Lung (tissue), 17 donors: ENCODE measurements at places on chromosomes 16 and 17. TPM values are rescaled to one million over a fixed set of nuclear protein-coding genes. Genes with fewer than 3 reads are reported as not detected.

ACSF3 gene
- total RNA-seq = 32.0 TPM

DLX4 gene
- 0.51 TPM for total RNA-seq

ALG1 gene
- 19.6 TPM for total RNA-seq

CDH8 gene
- total RNA-seq = 3.1 TPM

PLA2G10 gene
- total RNA-seq = 5.6 TPM

USP6 gene
- 0.46 TPM for total RNA-seq

DNA sequence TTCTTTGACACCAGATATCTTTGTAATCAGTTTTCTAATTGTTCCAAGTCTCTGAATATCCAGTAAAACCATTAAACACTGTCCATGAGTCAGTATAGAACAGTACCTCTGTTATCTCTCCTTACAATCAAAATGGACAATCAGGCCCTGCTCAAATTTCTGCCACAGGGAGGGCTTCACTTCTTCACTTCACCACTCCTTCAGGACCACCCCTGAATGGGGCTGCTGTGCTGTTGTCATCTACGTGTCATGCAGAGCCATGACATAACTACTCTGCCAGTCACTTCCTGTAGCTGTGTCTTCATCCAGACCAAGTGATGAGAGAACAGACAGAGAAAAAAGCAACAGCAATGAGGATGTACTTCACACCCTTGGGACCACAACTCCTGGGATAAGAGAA lies 116.9 kb downstream of the TANC2 start:
- no peaks in the 10 kb centered on the region for H3K36me3 ChIP-seq
- peaks cover 6% of the 10 kb centered on the region for H3K4me1 ChIP-seq
- no peak overlapping the region for H3K4me3 ChIP-seq
- no peak for DNase-seq
- H3K27ac ChIP-seq = no peak overlapping the region
- H3K27me3 ChIP-seq = no peaks in the 10 kb centered on the region

DNA sequence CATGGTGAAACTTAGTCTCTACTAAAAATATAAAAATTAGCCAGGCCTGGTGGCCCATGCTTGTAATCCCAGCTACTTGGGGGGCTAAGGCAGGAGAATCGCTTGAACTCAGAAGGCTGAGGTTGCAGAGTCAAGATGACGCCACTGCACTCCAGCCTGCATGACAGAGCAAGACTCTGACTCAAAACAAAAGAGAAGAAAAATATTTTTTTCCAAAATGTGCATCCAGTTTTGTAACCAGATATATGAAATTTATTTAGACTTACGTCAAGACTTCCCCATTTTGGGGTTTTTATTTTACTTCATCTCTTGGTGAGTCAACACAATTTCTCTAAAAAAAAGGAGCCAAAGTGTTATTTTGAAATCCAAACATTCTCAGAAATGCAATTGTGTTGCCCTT lies 5.5 kb upstream of the TM4SF5 start:
- H3K27ac ChIP-seq = no peak overlapping the region
- H3K27me3 ChIP-seq = no peaks in the 10 kb centered on the region
- no peaks in the 10 kb centered on the region for H3K4me1 ChIP-seq
- H3K36me3 ChIP-seq = no peaks in the 10 kb centered on the region
- no peak overlapping the region for H3K4me3 ChIP-seq

DNA sequence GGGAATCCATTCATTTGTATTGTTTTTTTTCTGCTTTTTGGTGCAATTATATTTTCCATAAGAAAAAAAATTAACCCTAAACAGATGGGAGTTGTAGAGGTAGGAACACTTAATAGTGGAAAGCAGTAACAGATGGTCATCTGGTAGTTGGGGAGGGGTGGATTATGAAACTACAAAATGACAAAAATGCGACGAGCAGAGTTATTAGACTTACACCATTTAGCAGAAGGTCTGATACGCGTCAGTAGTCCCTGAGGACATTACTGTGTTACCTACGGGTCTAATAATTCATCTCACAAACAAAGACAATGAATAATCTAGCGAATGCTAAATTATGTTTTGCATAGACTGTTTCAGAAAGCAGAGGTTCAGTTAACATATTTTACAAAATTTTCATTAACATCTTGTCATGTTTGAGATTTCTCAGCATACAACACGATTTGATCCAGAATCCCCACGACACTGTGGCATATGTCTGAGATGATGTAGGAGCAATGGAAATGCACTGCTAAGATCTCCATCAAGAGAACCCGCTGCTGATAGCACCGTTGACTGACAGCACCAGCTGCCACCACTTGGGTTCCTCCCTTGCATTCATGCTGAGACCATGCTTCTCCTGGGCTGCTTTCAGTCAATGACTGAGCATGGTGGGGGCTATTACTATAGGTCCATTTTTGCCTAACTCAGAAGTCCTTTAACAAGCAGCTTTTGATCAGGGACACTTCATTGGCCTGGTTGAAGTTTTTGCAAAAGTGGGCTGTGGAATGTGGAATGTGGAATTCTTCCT lies 182.2 kb upstream of the CPHXL start:
- H3K36me3 ChIP-seq = no peaks in the 10 kb centered on the region
- H3K4me1 ChIP-seq = no peaks in the 10 kb centered on the region
- no peak overlapping the region for H3K4me3 ChIP-seq
- H3K27me3 ChIP-seq = no peaks in the 10 kb centered on the region
- no peak for DNase-seq

DNA sequence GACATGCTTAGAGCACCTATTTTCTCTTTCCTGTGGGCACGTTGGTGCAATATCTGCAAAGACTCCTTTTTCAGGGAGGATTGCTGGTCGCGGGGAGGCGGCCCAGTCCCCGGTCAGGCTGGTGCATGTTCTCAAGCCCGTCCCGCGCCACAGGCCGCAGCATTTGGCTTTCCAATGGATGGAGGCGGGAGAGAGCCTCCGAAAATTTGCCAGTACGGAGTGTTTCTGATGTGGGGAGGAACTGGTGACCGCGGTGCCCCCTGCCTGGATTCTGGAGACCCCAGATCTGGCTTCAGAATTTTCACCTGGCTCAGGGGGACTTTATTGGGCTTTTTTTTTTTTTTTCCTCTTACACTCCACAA lies 2.3 kb downstream of the CMIP start:
- H3K27ac ChIP-seq = no peak overlapping the region
- DNase-seq = no peak
- peak overlapping the region; percentile 84 for H3K4me3 ChIP-seq
- H3K36me3 ChIP-seq = no peaks in the 10 kb centered on the region
- peaks cover 14% of the 10 kb centered on the region for H3K4me1 ChIP-seq

- peaks cover 7% of the 10 kb centered on the region for H3K36me3 ChIP-seq
- no peaks in the 10 kb centered on the region for H3K27me3 ChIP-seq
- no peak for DNase-seq
- H3K4me1 ChIP-seq = peaks cover 2% of the 10 kb centered on the region
- no peak overlapping the region for H3K27ac ChIP-seq
- no peak overlapping the region for H3K4me3 ChIP-seq
Measured at GRCh38 chr17:44439168-44439567, 49.7 kb upstream of the ITGA2B start.

DNA sequence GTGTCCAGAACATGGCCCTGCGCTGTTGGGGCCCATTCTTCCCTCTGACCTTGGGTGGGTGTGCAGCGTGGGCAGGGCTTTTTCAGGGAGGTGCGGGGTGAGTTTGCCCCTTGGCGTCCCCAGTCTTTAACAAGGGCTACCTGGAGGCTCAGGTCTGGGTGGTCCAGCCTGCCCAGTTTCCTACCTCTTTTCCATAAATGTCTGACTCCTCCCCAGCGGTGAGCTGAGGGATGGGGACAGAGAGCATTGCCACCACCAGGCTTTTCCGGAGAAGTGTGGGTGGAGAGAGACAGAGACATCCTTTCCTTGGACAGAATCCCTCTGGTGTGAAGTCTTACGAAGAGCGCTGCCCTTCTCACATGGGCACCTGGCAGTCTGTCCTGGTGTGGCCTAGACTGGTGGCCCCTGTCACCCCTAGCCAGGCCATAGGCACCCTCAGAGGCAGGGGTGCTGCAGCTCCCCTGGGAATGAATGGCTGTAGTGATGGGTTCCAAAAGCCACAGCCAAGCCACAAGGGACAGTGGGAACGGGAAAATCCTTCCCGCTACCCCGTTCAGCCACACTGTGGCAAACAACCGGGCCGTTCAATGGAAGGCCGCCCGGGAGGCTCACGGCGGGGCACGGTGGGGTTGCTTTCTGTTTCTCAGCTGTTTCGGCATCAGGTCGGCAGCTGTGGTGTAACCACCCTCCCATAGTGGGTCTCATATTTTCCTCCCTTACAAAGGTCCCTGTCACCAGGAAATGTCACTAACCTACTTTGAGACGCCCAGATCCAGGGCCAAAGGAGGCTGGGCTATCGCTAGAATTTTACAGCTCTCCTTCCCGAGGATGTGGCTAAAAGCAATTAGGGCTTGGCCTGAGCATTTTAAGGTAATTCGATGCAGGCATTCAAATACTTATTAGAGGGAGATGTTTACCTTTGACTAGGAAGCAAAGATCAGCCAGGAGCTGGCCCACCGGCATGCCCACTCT lies 61.9 kb upstream of the GSE1 start:
- H3K27ac ChIP-seq = peak overlapping the region; percentile 5
- H3K27me3 ChIP-seq = no peaks in the 10 kb centered on the region
- no peak overlapping the region for H3K4me3 ChIP-seq
- H3K4me1 ChIP-seq = peaks cover 11% of the 10 kb centered on the region
- H3K36me3 ChIP-seq = no peaks in the 10 kb centered on the region
- DNase-seq = no peak

DNA sequence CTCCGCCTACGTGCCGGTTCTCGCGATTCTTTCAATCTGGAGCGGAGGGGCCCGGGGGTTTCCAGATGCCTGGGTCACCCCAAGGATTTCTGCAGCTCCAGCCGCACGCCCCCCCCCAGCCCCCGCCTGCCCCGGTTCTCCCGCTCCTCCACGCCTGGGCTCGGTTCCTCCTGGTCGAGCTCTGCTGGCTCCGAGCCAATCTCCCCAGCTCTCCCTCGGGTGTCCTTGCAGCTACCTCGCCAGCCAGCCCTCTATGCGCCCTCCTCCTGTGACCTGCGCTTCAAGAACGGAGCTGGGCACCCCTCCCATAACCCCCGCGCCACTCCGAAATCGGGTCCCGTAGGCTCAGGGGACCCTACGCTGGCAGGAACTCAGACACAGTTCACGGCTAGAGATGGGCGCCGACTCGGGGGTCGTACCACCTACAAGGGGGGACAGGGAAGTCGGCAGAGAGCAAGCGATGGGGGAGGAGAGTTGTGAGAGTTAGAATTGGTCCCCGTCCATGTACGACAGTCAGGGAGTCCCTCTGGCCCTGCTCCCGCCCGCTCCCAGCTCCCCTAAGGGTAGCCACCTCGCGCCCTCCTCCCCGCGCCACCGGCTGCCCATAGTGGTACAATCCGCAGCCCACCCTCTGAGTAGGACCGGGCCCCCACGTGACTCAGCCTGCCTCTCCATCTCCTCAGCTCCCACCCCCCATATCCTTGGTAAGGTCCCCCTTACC lies 961 bp downstream of the FGF11 start:
- H3K4me3 ChIP-seq = no peak overlapping the region
- no peaks in the 10 kb centered on the region for H3K36me3 ChIP-seq
- no peak overlapping the region for H3K27ac ChIP-seq

DNA sequence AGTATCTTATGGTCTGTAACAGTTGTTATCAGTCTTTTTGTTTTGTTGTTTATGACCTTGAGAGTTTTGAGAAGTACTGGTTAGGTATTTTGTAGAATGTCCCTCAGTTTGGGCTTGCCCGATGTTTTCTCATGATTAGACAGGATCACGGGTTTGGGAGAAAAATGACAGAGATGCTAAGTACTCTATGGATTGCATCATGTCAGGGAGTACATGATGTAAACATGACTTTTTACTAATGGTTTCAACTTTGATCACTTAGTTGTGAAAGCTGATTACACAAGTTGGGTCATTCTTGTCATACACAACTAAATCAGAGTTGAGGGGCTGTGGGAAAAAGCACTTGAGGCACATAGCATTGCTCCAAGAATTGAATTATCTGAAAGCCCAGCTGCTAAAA lies 94.7 kb upstream of the SIAH1 start:
- peak; percentile 26 for DNase-seq
- no peak overlapping the region for H3K4me3 ChIP-seq
- H3K36me3 ChIP-seq = no peaks in the 10 kb centered on the region
- H3K27me3 ChIP-seq = no peaks in the 10 kb centered on the region
- no peak overlapping the region for H3K27ac ChIP-seq

- H3K27ac ChIP-seq = no peak overlapping the region
- H3K27me3 ChIP-seq = no peaks in the 10 kb centered on the region
- no peaks in the 10 kb centered on the region for H3K36me3 ChIP-seq
- no peaks in the 10 kb centered on the region for H3K4me1 ChIP-seq
- no peak overlapping the region for H3K4me3 ChIP-seq
Measured at GRCh38 chr17:74513987-74514631, 17.2 kb downstream of the CD300LB start.

GRCh38 chr17:50426814-50427787 lies 1.1 kb downstream of the ACSF2 start:
- H3K4me3 ChIP-seq = peak overlapping the region; percentile 73
- peaks cover 1% of the 10 kb centered on the region for H3K36me3 ChIP-seq
- H3K27me3 ChIP-seq = no peaks in the 10 kb centered on the region
- peaks cover 18% of the 10 kb centered on the region for H3K4me1 ChIP-seq

- H3K4me3 ChIP-seq = peak overlapping the region; percentile 36
- DNase-seq = peak; percentile 53
- H3K36me3 ChIP-seq = peaks cover 4% of the 10 kb centered on the region
- peaks cover 12% of the 10 kb centered on the region for H3K4me1 ChIP-seq
- no peaks in the 10 kb centered on the region for H3K27me3 ChIP-seq
Measured at GRCh38 chr17:44557651-44558285, 484 bp downstream of the FZD2 start.

DNA sequence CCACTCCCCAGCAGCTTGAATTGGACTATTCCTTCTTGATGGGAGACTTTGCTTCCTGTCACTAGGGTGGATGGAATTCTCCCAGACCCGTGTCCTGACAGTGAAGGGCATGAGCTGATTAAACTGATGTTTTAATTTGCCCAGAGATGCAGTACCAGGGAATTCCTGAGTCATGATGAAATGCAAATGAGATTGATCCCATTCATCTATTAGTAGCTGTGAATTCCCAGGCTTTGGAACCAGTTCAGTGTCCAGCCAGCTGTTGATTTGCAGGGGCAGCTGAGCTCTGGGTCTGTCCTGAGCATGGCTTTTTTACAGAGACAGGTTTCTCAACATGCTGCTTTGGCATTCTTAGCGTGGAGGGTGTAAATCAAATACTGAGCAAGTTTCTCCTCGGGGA lies 157.9 kb downstream of the PITPNC1 start:
- DNase-seq = no peak
- H3K36me3 ChIP-seq = no peaks in the 10 kb centered on the region
- H3K4me3 ChIP-seq = no peak overlapping the region
- no peaks in the 10 kb centered on the region for H3K27me3 ChIP-seq
- H3K27ac ChIP-seq = no peak overlapping the region

DNA sequence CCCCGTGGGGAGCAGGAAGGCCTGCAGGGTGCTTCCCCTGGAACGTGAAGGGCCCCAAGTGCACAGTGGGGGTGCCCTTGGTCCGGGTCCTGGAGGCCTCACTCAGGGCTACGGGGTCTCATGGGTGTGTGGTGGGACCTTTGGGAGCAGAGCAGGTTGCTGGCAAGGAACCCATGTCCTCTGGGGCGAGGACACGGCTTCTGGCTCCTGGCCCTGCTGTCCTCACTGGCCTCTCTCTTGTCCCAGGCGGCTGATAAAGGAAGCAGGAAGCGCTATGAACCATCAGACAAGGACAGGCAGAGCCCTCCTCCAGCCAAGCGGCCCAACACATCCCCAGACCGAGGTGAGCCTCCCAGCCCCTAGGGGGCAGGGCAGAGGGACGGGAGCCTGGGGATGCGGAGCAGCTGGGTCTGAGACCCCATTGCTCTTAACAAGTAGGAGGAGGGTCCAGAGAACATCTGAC lies 9.8 kb upstream of the IL17C start:
- peaks cover 5% of the 10 kb centered on the region for H3K36me3 ChIP-seq
- H3K4me3 ChIP-seq = no peak overlapping the region
- no peak for DNase-seq
- H3K27ac ChIP-seq = no peak overlapping the region

- no peaks in the 10 kb centered on the region for H3K36me3 ChIP-seq
- peak; percentile 30 for DNase-seq
- no peak overlapping the region for H3K27ac ChIP-seq
- no peak overlapping the region for H3K4me3 ChIP-seq
Measured at GRCh38 chr16:24580665-24581064, 41.3 kb downstream of the RBBP6 start.
